ENCODE measurements at places on chromosomes 1 and 21.
A peak's percentile ranks its signal among the peaks of the same experiment; 100 is the strongest.

- no peak for DNase-seq
Observed at GRCh38 chr1:117843791-117844190, 85.6 kb downstream of the GDAP2 start.

DNA sequence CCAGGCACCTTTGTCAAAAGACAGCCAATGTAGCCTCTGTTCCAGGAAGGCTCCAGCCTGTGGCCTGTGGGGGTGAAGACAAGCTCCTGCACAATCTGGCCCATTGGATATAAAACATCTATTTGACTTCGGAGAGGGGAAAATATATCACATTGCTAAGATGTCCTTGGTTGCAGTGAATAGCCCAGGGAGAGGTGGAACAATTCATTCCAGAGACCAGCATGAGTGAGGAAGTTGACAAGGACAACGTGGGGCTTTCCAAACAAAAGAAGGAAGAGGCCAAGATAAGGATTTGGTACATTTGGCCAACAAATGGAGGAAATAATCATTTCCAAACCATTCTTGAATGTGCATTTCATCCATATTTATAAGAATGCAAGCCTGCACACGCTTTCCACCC is 187.0 kb downstream of the ETS2 start:
- no peak for DNase-seq

DNA sequence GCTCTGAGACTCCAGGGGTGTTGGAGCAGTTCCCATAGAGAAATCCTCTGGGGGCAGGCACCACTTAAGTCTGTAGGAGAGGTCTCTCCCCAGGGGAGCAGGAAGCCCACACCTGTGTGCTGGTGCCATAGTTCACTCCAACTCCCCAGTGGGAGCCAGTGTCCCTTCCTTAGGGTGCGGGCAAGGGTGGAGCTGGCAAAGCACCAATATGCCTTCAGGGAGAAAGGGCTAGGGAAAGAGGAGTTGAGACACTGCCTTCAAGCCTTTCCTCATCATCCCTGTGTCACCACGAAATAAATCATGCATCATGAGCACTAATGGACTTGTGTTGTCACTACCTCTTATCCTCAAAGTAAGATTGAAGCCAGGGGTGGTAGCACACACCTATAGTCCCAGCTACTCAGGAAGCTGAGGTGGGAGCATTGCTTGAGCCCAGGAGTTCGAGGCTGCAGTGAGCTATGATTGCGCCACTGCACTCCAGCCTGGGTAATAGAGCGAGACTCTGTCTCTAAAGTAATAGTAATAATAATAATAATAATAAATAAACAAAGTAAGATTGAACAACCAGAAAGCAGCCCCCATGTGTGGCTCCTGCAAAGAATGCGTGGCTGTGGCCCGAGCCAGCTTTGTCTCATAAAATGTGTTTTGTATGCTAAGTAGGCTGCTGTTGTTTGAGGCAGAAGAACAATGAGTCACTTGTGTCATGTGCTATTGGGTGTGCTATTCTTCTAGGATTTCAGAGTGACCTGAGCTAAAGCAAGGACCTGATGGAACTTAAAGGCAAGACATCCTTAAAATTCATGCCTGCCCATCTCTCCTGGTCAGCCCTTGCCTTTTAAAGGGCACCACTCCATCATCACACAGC is 6.7 kb upstream of the TIE1 start:
- DNase-seq: no peak

GRCh38 chr1:14922942-14923726 is 230.4 kb upstream of the TMEM51 start:
- no peak for DNase-seq

- no peak for DNase-seq
Observed at GRCh38 chr1:11180342-11180744, 8.8 kb upstream of the ANGPTL7 start.

- no peak for DNase-seq
Observed at GRCh38 chr1:228064741-228065542, 17.6 kb upstream of the ARF1 start.

- DNase-seq: peak; percentile 42
Observed at GRCh38 chr1:41891199-41891896, 27.4 kb downstream of the HIVEP3 start.

DNA sequence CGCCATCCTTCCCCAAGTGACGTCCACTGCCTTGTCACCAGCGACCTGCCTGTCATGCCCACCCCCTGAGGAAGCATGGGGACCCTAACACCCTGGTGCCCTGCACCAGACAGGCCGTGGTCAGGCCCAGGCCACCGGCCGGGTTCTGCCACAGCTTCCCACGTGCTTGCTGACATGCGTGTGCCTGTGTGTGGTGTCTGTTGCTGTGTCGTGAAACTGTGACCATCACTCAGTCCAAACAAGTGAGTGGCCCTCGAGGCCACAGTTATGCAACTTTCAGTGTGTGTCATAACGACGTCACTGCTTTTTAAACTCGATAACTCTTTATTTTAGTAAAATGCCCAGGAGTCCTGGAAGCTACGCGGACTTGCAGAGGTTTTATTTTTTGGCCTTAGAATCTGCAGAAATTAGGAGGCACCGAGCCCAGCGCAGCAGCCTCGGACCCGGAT is 8.5 kb upstream of the CTRC start:
- DNase-seq: no peak

- no peak for DNase-seq
Observed at GRCh38 chr1:40810927-40811326, 27.3 kb downstream of the KCNQ4 start.

GRCh38 chr1:180482425-180483275 is 19.7 kb downstream of the ACBD6 start:
- peak; percentile 5 for DNase-seq

DNA sequence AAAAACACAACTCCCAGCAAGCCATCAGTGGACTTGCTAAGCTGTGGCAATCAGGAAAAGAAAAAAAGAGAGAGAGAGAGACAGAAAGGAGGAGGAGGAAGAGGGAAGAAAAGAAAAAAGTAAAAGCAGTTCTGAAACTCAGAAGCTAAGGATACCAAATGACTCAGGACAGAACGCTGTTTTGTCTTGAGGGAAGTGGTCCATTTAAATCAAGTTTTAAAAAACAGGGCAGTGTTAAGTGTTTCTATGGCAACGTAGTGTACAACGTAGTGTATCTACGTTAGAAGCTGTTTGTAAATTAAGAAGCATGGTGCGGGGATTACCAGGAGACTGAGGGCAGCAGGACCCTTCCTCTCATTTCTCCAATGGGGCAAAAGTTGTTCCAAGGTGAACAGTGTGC is 5.8 kb downstream of the ADORA3 start:
- no peak for DNase-seq

DNA sequence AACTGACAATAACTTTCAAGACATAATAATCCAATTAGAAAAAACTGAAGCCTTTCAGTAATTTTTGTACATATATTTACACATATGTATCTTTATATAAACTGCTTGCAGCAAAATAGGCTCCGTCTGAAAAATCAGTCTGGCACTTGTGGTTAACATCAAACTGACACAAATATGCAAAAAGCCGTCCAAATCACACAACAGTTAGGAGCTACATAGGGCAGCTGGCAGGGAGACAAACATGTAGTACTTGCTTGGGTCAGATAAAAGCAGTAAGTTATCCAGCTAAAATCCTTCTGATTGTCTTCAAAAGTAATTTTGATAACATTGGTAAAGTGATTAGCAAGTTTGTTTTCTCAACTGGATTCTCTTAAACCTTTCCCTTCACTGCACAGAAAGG is 14.7 kb upstream of the GUCA2A start:
- no peak for DNase-seq

- DNase-seq: no peak
Observed at GRCh38 chr1:31376375-31377134, 3.7 kb upstream of the FABP3 start.

DNA sequence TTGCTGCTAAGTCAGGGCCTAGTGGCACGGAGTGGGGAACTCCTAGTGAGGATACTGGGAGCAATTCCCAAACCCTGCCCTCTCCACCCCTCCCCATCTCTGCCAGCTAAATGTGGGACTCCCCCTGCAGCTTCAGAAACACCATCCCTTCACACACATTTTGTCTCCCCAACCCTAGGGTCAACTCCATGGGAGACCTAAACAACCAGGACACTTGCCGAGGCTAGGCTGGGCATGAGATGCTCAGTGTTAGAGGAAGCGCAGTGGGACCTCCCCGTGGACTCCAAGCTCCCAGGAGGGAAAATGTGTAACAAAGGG is 1.5 kb downstream of the RNF186 start:
- no peak for DNase-seq

GRCh38 chr1:55826381-55827080 is 611.4 kb upstream of the USP24 start:
- DNase-seq: no peak

DNA sequence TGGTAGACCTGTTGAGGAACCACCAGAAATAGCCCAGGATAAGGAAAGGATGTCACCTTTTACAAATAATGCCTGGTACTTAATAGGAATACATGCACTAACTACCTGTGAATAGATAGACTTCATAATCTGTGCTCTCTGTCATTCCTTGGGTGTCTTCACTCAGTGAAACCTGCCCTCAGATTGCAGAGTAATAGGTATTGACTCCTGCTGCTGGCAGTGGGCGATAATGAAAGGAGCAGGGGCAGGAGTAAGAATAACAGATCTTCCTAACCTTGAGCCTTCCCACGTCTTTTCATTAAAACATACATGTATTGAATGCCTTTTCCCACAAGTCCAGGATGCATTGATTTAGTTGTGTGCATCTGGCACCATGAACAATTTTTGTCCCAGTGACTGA is 16.4 kb downstream of the FABP3 start:
- no peak for DNase-seq

DNA sequence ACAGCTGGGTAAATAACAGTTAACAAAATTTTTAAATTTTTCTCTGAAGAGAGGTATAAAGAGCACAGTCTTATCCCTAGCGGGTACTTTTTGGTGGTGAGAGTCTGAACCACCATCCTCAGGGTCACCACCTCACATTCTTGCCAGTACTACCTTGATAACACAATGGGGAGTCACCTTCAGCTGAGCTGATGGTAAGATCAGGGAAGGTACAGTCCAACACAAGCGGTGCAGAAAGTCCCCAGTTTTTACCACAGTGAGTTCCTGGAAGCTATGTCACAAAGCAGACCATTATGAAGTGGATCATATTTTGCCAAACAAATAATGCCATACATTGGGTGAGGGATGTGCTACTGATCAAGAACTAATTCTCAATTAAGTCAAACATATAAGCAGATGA is 176.9 kb downstream of the FASLG start:
- no peak for DNase-seq

Measured in effector CD4-positive, alpha-beta T cell (primary cell).